ENCODE measurements at places on chromosomes 3 and 15.

DNA sequence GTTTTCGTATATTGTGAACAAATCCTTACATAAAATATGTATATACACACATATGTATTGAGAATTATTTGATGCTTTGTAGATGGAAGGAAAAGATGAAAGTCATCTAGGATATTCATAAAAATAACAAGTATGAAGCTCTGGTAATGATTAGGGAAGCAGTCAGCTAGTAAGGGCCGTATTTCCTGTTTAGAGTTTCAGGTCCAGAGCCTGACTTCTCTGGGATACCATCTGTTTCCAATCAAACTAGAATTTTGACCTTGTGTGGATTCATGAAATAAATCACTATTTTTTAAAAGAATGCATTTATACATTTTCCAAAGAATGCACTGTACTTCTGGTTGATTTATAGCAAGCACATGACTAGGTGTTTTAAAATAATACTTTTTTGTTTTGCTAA, 156.1 kb upstream of the CGNL1 start:
- DNase-seq = no peak

GRCh38 chr3:49567406-49567805, 13.1 kb downstream of the BSN start:
- no peak for DNase-seq

DNA sequence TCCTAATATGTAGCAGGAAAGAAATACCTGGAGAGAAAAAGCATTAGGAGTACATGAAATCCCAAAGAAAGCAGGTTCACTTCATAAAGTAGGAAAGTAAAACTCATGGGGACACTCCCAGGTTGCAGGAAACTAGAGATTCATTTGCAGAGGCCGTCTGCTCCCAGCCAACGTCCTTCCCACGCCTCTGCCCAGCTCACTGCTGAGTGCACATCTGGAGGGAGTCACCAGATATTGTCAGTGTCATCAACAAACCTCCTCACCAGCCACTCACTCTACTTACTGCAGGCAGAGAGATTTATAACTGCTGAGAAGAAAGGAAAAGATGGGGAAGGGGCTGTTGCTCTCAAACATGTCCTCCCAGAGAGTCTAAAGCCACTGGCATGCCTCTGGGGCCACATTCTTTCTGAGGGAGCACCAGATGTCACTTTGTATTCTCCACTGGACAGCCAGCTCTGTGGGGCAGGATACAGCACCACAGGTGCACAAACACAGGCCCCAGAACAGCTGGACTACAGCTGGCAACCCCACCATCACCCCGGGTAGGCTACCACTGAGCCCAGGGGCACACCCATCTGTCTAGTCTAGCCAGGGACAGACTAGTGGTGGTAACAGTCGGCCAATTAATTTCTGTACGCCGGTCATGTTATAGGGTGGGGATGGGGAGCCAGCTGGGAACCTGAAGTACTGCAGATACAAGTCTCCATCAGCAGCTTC, 64.5 kb downstream of the NPTN start:
- no peak for DNase-seq

DNA sequence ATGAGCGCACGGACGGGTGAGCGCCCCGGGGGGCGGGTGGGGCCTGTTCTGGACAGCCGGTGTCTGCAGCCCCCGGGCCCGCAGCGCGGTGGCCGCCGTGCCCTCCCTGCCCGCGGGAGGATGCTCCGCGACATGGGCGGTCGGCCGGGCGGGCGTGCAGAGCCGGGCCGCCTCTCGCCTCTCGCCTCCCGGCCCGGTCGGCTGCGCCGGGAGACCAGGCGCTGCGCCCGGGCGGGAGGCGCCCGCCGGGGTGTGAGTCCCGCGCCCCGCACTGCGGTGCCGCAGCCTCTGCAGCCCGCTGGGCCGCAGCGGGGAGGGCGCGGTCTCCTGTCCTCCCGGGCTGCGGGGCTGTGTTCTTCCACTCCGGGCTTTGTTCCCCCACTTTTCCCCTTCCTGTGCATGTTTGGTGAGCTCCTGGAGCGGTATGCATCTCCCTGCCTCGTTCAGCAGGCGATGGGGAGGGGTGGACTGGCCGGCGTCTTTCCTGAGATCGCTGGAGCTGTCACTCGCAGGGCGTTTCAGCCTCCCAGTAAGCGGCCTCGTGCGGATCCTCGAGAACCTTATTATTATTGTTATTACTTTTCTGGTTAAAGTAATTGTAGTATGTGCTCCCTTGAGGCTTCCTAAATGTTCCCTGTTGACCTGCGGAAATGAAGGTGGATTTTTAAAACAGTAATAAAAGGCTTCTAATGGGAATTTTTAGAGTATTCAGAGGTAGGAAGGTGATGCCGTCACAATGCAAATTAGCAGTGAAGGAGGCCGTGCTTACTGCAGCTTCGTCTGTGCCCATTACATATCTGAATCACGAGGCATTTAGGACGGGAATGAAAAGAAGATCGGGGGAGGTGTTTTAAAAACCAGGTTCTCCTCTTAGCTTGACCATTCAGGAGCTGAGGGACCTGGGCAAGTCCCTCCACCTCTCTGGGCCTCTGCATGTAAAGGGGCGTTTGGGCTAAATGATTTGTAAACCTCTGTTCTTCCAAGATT, 593 bp downstream of the TMOD2 start:
- DNase-seq = peak; percentile 34

GRCh38 chr3:11536132-11536935, 107.4 kb downstream of the VGLL4 start:
- DNase-seq = no peak

- peak; percentile 40 for DNase-seq
Measured at GRCh38 chr3:12662593-12663400, 1.1 kb downstream of the RAF1 start.
